ENCODE measurements at places on chromosomes 2 and 18.

DNA sequence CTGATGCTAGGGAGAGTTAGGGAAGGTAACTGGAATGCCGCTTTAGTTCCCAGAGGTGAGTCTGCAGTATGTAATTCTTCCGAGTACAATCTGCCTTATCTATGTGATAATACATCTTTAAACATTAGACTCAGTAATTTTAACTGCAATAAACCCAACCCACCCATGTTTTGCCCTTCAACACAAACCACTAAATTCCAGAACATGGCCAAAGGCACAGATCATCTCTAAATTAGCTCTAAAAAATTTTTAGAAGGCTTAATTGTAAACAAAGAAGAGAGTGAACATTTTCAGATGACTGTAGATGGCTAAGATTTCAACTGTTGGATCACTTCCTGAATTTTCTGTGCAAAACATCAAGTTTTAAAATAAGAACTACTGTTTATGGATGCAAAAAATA, 488.7 kb upstream of the ID2 start:
- no peak for DNase-seq

- DNase-seq, result no peak
These were observed 10.7 kb downstream of the BIN1 start for GRCh38 chr2:127096280-127096679.

DNA sequence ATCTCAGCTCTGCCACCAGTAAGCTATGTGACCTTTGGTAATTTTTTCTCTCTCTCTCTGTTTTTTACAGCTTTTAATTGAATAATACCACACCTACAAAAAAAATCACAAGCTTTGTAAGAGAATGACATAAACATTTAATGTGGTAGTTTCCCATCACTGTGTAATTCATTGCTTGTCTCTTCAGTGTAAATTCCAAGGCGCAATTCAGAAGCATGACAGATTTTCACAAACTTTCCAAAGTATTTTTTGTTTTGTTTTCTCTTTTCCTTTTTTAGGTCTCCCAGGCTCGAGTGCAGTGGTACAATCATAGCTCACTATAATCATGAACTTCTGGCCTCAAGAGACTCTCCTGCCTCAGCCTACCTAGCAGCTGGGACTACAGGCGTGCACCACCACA, 25.0 kb upstream of the PPM1B start:
- DNase-seq, result no peak

DNA sequence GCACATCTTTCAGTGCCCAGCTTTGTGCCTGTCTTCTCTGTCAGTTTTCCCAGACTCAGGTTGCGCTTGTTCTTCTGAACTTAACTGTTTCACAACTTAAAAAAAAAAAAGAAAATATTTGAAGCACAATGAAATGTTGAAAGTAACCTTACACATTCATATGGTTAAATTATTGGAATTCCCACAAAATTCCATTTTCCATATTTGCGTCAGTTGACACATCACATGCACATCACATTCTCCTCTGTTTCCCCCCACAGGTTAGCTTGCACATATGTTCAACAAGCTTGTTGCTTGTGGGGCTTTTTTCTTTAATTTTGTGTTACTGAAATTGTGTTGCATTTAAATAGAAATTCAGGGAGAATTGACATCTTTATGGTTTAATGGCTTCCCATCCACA, 8.3 kb downstream of the MYO1B start:
- DNase-seq, result no peak

- peak; percentile 79 for DNase-seq
These were observed 209.4 kb upstream of the TRIB2 start for GRCh38 chr2:12507295-12507694.

DNA sequence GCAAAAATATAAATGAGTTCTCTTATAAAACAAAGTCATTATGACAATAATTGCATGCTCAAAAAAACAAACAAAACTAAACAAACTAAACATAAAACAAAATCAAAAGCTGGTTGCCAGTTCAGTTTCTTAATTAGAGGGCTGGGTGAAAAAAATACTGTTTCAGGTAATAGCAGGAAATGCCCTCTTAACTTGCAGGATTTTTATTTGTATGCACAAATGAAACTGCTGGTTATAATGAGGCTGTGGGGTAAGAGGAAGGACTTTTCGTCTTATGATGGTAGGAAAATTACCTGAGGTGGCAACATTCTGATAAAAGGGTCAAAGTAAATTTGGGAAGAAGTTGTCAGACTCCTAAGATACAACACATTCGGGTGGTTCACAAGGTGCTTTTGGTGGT, 21.5 kb upstream of the CDKL4 start:
- DNase-seq, result no peak

DNA sequence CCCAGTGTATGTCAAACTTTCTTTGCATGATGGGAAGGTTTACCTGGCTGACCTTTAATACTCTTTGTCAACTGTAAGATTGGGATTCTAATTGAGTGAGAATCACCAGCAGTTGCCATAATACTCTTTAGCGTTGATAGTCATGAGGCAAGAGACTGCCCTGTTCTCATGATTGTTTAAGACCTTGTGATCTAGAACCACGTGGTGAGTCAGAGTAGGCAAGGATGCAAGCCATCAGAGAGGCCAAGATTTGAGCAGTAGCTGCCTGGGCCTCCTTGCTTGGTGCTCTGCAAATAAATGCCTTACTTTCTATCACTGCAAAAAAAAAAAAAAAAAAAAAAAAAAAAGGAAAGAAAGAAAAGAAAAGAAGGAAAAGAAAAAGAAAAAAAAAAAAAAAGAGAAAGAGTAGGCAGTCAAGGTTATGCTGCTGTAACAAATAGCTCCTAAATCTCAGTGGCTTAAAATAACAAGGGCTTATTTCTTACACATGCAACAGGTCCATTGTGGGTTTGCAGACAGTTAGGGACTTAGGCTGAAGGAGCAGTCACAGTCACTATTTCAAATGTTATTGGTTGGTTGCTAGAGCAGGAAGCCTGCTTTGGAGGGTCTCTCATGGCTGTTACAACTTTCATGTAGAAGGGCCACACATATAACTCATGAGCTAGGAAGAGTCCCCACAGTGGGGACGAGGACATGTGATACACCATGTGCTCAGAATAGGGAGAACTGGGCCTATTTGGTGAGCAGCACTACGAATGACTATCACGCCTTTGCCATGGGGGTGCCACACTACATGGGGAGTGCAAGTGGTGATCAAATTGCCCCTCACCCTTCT, 21.7 kb downstream of the IL1R2 start:
- DNase-seq, result no peak

GRCh38 chr2:49248506-49248905, 94.2 kb upstream of the FSHR start:
- no peak for DNase-seq

DNA sequence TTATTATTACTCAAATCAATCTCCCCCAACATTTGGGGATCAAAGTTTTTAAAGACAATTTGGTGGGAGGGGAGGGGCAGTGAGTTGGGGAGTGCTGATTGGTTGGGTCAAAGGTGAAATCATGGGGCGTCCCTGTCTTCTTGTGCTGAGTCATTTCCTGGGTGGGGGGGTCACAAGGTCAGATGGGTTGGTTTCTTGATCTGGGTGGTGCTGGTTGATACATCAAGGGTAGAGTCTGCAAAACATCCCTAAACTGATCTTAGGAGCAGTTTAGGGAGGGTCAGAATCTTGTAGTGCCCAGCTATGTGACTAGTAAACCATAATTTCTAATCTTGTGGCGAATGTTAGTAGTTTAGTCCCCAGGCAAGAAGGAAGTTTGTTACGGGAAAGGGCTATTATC, 67.4 kb downstream of the MOGAT1 start:
- DNase-seq, result no peak

DNA sequence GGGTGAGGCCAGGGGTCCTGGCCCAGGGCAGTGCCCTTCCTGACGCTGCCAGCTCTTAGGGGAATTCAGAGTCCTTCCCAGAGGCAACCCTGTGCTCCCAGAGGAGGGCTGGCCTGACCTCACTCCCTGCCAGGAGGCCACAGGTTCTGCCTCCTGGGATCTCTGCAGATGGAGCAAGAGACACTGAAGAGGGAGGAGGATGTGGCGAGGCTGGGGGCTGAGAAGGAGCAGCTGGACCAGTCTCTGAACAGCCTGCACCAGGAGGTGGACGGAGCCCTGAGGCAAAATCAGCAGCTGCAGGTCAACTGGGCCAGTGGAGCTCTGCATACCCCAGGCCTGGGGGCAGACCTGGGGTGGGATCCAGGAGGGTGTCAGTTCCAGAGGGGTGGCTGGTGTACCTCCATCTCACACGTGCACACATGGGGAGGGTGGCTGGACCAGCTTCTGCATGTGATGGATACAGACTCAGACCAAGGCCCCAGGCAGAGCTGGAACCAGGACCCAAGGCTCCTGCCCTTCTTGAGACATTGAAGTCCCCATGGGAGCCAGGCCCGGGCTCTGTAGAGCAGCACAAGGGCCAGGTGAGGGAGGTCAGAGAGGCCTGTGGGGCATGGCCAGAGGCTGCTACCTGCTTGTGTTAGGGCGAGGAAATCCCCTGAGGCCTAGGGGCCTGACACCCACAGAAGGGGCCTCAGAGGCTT, 9.7 kb upstream of the SNED1 start:
- no peak for DNase-seq

DNA sequence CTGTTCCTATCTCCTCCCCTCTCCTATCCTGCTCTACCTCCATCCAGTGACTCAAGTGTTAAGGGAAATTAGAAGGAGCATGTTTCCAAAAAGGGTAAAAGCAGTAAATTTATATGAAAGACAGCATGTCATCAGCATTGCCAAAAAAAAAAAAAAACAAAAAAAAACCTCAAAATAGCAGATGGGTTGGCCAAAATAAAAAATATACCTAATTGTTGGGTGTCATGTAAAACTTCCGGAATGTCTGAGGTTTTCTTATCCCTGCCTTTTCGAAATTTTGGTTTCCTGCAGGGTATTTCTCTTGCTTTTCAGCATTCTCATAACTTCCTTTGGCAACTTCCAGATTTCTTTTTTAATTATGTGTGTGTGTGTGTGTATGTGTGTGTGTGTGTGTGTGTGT, 241.6 kb upstream of the FN1 start:
- no peak for DNase-seq

DNA sequence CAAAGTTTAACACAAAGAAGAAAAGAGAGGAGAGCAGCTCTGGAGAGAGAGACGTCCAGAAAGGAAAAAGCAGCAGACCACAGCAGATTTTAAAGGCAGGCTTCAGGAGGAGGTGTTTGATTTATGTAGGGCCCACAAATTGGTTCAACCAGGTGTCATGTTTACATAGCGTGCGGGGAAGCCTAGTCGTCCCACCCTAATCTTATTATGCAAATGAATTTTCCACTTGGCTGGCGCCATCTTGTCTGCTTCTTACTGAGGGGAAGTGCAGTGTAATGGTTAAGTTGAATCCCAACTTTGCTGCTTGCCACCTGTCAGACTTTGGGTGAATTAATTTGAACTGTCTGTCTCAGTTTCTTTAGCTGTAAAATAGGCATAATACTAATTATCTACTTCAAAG, 282.4 kb upstream of the CYRIA start:
- no peak for DNase-seq

GRCh38 chr18:70411307-70411706, 122.5 kb downstream of the SOCS6 start:
- no peak for DNase-seq

GRCh38 chr2:72497763-72498162, 328.1 kb downstream of the EXOC6B start:
- no peak for DNase-seq

- DNase-seq, result no peak
These were observed 5.8 kb downstream of the SH3RF3 start for GRCh38 chr2:109134741-109135358.

DNA sequence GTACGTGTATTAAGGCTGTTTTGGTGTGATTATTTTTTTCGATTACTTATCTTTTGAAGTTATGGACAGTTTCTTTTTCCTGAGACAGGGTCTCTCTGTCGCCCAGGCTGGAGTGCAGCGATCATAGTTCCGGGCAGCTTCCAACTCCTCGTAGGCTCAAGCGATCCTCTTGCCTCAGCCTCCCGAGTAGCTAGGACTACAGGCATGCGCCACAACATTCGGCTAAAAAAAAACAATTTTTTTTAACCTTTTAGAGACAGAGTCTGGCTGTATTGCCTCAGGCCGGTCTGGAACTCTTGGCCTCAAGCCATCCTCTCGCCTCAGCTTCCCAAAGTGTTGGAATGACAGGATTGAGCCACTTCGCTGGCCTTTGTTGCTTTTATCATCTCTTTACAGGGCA, 945 bp downstream of the HAT1 start:
- DNase-seq, result no peak
